ENCODE measurements at places on chromosomes 7 and 10. TPM values are rescaled to one million over a fixed set of nuclear protein-coding genes. Genes with fewer than 3 reads are reported as not detected.
A peak's percentile ranks its signal among the peaks of the same experiment; 100 is the strongest.

GRCh38 chr10:7707858-7708622 lies 4.9 kb downstream of the ITIH2 start:
- DNase-seq = no peak

GRCh38 chr7:4868493-4868892 lies 6.7 kb upstream of the PAPOLB start:
- DNase-seq = no peak

DNA sequence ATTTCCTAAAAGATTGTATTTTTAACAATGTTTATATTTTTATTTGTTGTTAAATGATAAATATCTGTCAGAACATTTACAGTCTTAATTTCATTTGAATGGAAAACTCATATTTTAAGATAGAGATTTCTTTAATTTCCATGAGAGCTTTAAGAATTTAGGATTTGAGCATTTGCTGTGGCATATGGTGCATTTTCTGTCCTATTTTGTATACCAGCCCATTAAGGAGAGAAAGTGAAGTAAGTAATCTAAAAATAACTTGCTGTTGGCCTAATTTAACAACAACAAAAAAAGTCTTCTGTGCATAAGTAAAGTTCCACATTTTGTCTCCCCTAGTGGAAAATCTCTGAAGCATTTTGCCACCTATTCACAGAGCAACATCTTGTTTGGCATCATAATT lies 190.9 kb upstream of the PPP1R3A start:
- no peak for DNase-seq

DNA sequence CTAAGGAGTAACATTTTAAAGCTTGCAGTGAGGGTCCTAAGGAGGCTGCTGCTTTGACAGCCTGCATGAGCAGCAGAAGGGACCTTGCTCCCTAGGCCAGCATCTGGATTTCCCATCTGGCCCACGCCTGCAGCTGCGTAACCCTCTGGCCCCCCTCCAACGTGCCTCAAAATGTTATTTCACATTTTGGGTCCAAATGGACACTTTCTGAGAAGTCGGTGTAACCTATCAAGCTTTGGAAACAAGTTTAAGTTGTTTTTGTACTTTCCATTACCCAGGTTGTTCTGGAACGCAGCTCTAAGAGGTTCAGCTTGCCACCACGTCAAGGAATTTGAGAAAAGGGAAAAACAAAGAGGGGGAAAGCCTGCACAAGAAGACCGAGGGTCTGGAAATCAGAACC lies 338.3 kb downstream of the KCNMA1 start:
- DNase-seq = no peak

The PAOX gene
- 3.8 TPM for polyA plus RNA-seq

DNA sequence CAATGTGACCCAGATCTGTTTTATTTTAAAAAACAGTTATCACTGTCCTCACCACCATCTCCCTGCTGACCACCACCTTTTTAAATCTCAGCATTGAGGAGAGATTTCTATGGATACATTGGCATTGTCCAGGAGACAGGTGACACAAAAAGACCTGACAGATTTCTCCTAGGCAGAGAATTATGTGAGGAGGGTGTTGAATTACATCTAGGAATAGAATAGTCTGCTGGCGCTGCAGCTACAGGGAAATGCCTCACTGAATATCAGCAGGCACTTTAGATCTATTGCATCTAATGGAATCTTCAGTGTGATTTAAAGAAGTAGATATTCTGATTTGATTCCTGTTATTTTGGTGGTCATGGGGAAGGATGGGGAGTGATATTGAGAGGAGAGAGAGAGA lies 593.5 kb downstream of the NRG3 start:
- DNase-seq = no peak

- DNase-seq = no peak
These were observed 515.7 kb downstream of the RPS24 start for GRCh38 chr10:78549140-78549935.

- no peak for DNase-seq
These were observed 182 bp downstream of the CCDC136 start for GRCh38 chr7:128791972-128792327.

The RAB19 gene
- not detected for polyA plus RNA-seq

- no peak for DNase-seq
These were observed 36.3 kb downstream of the SCART1 start for GRCh38 chr10:133489816-133490588.

GRCh38 chr10:51574248-51575048 lies 124.9 kb downstream of the CSTF2T start:
- no peak for DNase-seq

DNA sequence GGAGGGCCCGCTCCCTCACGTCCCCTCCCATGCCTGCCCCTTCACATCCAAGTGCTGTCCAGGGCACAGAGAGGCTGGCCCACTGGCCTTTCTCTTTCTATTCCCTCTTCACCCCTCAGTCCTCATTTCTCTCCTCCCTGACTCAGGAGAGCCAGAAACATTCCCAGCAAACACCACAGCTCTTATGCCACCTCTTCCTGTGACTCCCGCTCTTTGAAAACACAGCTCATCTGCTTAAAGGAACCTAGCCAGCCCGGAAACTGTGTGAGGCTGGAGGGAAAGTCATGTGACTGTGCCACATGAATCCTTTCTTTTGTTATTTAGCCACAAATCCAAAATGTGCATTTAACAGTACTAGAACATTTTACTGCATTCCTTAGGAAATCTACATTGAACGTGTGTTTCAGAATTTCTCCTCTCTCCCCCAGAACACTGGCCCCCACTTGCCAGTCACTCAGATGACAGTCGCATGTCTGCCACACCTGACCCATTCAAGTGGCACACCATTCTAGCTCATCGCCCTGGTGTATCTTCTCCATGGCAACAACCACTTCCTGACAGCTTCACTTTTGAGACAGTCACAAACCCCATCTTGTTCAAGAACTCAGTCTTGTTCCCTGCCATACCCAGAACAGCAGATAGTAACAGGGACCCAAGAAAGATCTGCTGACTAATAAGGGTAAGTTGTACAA lies 42.8 kb downstream of the GRB10 start:
- DNase-seq = no peak

- DNase-seq = no peak
These were observed 20.9 kb upstream of the MTPN start for GRCh38 chr7:135998081-135998480.

GRCh38 chr10:100508691-100509150 lies 10.9 kb downstream of the SEC31B start:
- no peak for DNase-seq

DNA sequence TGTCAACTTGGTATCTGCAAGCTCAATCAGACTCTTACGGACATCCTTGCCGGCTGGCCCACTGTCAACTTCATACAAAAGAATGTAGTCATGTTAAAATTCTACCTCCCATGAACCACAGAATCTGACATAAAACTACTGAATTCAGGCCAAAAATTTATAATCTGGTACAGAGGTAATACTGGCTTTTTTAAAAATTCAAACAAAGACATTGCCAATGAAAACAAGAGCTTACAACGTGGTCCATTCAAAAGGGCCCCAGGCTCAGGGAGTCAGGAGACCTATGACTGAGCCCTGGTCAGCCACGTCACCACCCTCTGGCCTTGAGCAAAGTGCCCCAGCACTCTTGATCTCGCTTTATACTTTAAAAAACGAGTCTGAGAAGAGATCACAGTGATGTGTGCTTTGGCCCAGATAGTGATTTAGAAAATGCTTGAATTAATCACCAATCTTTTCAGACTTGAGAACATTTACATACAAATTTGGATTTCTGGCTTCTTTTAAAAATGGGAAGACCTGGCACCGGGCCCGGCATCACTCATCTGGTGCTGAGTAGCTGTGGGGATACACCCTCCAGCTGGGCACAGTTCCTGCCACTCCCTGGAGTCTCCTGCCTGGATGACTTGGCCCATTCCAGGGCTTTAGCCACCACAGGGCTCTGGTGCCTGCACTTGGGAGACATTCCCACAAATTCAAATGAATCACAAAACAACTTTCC lies 94.1 kb downstream of the PIP4K2A start:
- DNase-seq = peak; percentile 64

The VAX1 gene
- polyA plus RNA-seq = not detected

The MMRN2 gene
- polyA plus RNA-seq = 31.7 TPM

DNA sequence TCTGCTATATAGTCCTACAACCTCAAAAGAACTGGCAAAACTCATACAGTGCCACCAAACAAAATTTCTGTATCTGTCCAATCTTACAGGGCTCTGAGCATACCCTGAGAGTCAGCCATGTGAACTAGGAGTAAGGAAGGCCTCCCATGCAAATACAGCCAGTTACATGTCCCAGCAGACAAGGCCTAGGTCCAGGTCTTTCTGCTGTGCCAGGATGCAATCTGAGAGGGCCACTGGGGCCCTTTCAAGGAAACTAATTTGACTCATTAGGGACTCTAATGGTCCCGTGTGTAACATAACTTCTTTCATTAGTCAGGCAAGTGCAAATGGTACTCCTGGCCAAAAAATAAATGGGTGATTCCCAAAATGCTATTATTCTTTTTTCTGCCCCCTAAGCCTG lies 17.9 kb upstream of the HIBADH start:
- DNase-seq = no peak

The SORCS3 gene
- 0.01 TPM for polyA plus RNA-seq

DNA sequence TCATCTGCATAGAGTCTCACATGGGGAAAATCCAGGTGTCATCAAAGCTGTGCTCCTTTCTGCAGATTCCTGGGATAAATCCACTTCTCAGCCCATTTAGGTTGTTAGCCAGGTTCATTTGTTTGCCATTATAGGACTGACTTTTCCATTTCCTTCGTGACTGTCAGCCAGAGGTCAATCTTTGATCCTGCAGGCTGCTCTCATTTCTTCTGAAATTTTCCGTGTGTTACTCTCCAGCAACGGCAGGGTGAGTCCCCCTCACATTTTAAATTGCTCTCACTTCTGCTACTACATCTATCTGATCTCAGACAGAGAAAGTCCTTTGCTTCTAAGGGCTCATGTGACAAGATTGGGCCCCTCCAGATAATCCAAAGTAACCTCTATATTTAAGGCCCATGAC lies 150.7 kb upstream of the BET1 start:
- no peak for DNase-seq

GRCh38 chr10:70405037-70405824 lies 1.3 kb downstream of the EIF4EBP2 start:
- peak; percentile 86 for DNase-seq

The APBB1IP gene
- polyA plus RNA-seq = 1.2 TPM

The WAPL gene
- polyA plus RNA-seq = 10.0 TPM

DNA sequence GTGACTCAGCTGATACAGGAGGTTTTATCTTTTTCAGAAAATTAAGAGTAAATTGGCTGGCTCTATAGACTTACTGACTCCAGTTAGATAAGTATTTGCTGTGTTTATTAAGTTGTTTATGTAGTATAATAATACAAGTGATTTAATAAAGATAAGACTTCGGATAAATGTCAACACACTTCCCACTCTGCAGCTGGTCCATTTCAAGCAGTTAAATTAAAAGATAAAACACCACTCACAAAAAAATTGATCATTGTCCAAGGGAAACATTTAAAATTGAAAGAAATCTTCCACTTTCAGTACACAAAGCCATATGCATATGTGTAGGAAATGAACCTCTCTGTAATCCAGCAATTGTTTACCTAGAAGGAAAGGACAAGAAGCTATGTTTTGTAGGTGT lies 106.1 kb upstream of the SP8 start:
- no peak for DNase-seq

GRCh38 chr7:77348371-77348813 lies 67.8 kb downstream of the GSAP start:
- peak; percentile 30 for DNase-seq

DNA sequence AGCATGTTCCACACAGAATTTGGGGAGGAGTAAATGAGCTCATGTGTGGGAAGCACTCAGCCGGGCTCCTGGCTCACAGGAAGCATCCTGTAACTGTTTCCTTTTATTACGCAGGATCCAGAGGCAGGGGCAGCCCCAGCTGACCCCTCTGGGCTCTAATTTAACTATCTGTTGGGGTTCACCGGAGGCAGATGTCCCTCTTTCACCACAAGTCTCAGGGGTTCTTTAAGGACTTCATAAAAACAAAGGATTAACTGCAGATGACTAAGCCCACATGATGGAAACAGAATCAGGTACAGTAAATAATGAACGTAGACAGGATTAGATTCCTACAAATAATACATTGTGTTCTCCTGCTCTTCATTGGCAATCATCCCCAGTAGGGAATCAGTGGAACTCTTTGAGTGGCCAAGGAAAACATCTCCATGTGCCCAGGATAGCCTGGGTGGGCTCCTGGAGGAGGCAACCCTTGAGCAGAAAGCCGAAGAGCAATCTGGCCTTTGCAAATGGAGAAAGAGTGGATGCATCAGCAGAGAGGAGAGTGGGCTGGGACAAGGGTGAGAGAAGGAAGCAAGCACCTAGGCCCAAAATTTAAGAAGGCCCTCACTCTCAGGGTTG lies 24.6 kb downstream of the TBXAS1 start:
- no peak for DNase-seq

GRCh38 chr7:70017357-70017756 lies 419.1 kb downstream of the AUTS2 start:
- DNase-seq = no peak

- no peak for DNase-seq
These were observed 36.0 kb upstream of the PPP1R3C start for GRCh38 chr10:91668913-91669312.

- no peak for DNase-seq
These were observed 55.1 kb downstream of the PDZD8 start for GRCh38 chr10:117320050-117320665.

GRCh38 chr7:112421666-112422486 lies 28.4 kb upstream of the IFRD1 start:
- DNase-seq = no peak

- no peak for DNase-seq
These were observed 8.4 kb upstream of the SLC16A12 start for GRCh38 chr10:89543841-89544240.

The TEX47 gene
- polyA plus RNA-seq = not detected

GRCh38 chr7:124702385-124702784 lies 63.2 kb downstream of the GPR37 start:
- no peak for DNase-seq

DNA sequence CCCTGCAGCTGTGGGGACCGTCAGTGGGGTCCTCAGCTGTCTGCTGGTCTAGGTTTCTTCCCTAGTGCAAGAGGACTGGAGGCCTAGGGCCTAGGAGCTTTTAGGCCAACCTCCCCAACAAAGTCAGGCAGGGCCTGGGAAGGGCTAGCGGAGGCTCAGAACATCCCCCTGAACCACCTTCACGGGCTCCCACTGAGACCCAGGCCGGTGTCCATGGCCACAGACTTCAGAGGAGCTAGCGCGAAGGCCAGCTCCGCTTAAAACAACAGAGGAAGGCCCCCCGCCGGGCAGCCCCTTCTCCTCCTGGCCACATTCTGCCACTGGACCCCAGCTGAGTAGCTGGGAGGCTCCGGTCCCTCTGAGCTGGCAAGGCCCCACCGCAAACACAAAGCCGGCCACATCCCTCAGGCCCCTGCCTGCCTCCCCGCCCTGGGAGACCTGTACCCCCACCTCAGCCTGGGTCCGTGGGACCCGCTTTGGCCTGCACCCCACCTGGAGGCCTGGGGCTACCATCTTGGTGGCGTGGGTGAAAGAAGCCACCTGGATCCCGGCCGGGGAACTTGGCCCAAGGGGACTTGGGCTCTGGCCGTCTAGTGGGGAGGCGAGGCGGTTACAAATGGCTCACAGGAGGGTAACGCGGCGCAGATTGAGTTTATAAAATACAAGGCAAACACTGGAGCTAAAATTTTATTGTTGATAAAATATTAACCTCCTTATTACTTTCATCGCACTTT lies 5.4 kb upstream of the UNCX start:
- no peak for DNase-seq

- DNase-seq = no peak
These were observed 46.1 kb upstream of the APBB1IP start for GRCh38 chr10:26391701-26392695.

Measured in heart right ventricle (tissue), 16 donors.